Esophagus squamous epithelium (tissue), 5 donors: ENCODE measurements at places on chromosomes 6 and 20.

DNA sequence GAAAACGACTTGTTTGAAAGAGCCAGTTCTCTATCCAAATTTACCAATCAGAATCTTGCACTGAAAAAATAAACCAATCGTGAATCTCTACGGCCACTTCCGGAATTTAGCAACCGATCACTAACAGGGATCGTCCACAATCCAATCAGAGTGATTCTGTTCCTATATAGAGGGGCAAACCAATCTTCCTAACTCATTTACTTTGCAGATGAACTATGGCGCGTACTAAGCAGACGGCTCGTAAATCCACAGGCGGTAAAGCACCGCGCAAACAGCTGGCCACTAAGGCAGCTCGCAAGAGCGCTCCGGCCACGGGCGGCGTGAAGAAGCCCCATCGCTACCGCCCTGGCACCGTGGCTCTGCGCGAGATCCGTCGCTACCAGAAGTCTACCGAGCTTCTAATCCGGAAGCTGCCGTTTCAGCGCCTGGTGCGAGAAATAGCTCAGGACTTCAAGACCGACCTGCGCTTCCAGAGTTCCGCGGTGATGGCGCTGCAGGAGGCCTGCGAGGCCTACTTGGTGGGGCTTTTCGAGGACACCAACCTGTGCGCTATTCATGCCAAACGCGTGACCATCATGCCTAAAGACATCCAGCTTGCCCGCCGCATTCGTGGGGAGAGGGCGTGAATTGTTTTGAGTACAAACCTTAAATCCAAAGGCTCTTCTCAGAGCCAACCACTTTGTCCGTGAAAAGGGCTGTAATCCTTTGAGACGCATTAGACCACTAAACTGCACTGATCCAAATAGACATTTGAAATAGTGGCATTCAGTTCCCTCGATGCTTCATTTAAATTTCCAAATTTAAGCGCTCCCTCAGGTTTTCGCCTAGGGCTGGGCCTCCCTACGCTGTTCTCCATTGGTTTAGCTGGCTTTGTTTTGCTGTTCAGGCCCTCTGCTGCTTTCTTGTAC is 138.0 kb downstream of the HFE start:
- H3K27ac ChIP-seq = peak overlapping the region; percentile 81
- peak overlapping the region; percentile 72 for H3K4me3 ChIP-seq
- H3K27me3 ChIP-seq = no peaks in the 10 kb centered on the region
- no peaks in the 10 kb centered on the region for H3K36me3 ChIP-seq
- H3K4me1 ChIP-seq = no peaks in the 10 kb centered on the region
- no peak for DNase-seq

GRCh38 chr20:38999965-39000910 is 38.1 kb downstream of the DHX35 start:
- peaks cover 94% of the 10 kb centered on the region for H3K36me3 ChIP-seq
- H3K4me3 ChIP-seq = no peak overlapping the region
- no peak for DNase-seq
- H3K4me1 ChIP-seq = peaks cover 3% of the 10 kb centered on the region
- no peaks in the 10 kb centered on the region for H3K27me3 ChIP-seq
- no peak overlapping the region for H3K27ac ChIP-seq

DNA sequence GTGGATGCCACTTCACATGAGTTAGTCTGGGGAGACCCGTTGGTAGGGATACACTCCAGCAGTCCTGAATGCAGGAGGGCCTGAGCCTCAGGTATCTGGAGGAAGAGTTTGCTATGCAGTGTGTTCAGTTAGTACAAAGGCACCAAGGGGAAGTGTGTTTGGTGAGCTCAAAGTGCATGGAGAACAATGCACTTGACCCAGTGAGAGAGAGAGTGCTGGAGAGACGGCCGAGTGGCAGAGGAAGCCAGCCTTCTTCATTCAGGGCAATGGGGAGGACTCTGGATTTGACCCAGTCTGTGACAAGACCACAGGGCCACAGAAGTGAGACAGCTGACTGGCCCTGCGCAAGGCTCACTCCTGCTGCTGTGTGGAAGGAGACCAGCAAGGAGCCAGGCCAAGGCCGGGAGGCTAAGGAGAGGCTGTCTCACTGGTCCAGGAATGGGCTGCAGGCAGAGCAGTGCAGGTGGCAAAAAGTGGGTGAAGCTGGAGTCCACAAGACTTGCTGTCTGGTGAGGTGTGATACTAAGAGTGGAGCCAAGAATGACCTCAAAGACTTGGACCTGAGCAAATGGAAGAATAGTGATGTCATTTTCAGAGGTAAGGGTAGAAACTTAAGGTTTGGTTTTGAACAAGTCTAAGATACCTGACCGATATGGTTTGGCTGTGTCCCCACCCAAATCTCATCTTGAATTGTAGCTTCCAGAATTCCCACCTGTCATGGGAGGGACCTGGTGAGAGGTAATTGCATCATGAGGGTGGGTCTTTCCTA is 38.0 kb downstream of the PDE10A start:
- DNase-seq = no peak
- H3K36me3 ChIP-seq = no peaks in the 10 kb centered on the region
- no peak overlapping the region for H3K27ac ChIP-seq
- H3K4me3 ChIP-seq = no peak overlapping the region
- no peaks in the 10 kb centered on the region for H3K4me1 ChIP-seq
- no peaks in the 10 kb centered on the region for H3K27me3 ChIP-seq

DNA sequence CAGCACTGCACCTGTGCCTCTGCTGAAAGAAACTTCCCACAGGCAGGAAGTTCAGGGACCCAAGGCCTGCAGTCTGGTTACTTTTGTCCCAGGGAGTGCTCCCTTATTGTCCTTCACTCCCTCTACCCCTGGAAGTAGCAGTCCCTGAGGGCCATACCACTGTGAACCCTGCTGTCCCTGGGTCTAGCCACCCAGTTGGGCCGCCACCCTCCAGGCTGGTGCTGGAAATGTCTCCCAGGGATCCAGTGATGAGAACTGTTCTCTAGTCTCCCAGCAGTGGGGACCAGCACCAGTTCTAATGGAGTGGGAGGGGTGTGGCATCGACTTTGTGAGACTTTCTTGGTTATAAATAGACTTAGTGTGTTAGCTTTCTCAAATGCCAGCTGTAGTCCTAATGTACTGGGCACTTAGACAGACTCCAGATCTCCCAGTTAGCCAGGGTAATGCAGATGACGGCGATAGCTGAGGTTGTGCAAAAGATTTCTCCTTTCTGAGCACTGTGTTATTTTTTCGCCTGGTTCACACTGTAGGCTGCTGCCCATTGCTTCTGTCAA is 462.5 kb downstream of the CDH26 start:
- H3K27ac ChIP-seq = no peak overlapping the region
- DNase-seq = no peak
- H3K27me3 ChIP-seq = no peaks in the 10 kb centered on the region

GRCh38 chr6:84450018-84450417 is 222.6 kb upstream of the CEP162 start:
- no peak overlapping the region for H3K4me3 ChIP-seq
- no peaks in the 10 kb centered on the region for H3K27me3 ChIP-seq

- no peak for DNase-seq
- no peak overlapping the region for H3K4me3 ChIP-seq
- H3K27me3 ChIP-seq = no peaks in the 10 kb centered on the region
- no peaks in the 10 kb centered on the region for H3K36me3 ChIP-seq
- H3K27ac ChIP-seq = no peak overlapping the region
Measured at GRCh38 chr6:33988121-33989015, 157.5 kb downstream of the GRM4 start.

- peaks cover 25% of the 10 kb centered on the region for H3K36me3 ChIP-seq
- H3K4me3 ChIP-seq = no peak overlapping the region
- no peak for DNase-seq
- H3K4me1 ChIP-seq = no peaks in the 10 kb centered on the region
- no peaks in the 10 kb centered on the region for H3K27me3 ChIP-seq
- H3K27ac ChIP-seq = no peak overlapping the region
Measured at GRCh38 chr6:26379292-26379691, 3.6 kb upstream of the BTN2A2 start.

DNA sequence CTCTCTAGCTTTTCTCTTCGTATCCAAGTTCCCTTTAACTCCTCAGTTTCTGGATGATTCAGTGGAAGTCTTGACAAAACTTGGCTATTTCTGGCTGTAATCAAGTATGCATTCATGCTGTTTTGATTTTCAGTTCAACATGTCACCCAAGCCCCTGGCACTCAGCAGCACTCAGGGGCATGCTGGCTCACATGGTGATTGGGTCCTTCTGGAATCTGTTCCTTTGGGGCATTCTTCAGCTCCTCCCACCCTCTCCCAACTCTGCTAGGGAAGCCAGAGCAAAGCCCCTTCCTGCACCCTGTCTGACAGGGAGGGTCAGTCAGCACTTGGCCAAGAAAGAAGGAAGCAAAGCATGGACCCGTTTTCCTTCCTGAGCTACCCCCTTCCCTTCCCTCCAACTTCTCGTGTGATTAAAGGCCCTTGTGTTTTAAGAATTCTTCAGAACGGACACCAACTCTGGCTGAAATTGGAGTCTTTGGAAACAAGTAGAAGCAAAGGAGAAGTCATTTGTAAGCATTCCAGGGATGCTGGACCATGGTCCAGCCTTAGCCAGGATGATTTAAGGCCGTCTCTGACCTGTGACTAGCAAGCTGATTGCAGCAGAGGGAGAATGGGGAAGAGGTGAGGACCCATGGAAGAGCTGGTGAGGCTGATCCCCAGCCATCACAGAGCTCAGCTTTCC is 7.1 kb downstream of the PLEKHG1 start:
- no peak overlapping the region for H3K4me3 ChIP-seq
- no peaks in the 10 kb centered on the region for H3K36me3 ChIP-seq
- no peak overlapping the region for H3K27ac ChIP-seq
- no peaks in the 10 kb centered on the region for H3K27me3 ChIP-seq

DNA sequence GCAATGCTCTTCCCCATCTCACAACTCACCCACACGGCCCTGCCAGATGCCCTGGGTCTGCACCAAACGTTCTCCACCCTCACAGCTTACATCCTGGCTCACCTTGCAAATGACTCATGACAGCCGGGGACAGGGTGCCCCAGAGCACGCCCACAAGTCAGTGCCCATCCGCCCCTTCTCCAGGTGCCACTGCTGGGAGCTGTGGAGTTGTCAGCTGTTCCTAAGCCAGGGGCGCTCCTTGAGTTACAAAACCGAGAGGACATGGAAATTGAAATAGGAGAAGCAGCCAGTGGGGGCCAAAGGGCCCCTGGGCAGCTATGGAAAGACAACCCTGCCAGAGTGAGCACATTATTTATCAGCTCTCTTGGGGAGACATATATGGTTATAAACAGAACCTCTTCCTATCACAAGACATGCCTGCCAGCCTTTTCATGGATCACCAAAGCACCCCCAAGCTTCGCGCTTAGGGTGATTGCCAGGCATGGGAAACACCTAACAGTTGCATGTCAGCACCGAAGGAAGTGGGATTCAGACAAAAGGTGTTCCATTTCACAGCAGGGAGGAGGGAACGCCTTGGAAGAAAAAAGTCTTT is 236.8 kb downstream of the LY86 start:
- peaks cover 34% of the 10 kb centered on the region for H3K4me1 ChIP-seq
- peak overlapping the region; percentile 89 for H3K27ac ChIP-seq
- no peaks in the 10 kb centered on the region for H3K27me3 ChIP-seq
- no peak for DNase-seq
- no peak overlapping the region for H3K4me3 ChIP-seq
- no peaks in the 10 kb centered on the region for H3K36me3 ChIP-seq

GRCh38 chr20:48716086-48716485 is 111.7 kb downstream of the PREX1 start:
- no peaks in the 10 kb centered on the region for H3K27me3 ChIP-seq
- peak overlapping the region; percentile 42 for H3K27ac ChIP-seq
- no peak overlapping the region for H3K4me3 ChIP-seq
- no peak for DNase-seq

DNA sequence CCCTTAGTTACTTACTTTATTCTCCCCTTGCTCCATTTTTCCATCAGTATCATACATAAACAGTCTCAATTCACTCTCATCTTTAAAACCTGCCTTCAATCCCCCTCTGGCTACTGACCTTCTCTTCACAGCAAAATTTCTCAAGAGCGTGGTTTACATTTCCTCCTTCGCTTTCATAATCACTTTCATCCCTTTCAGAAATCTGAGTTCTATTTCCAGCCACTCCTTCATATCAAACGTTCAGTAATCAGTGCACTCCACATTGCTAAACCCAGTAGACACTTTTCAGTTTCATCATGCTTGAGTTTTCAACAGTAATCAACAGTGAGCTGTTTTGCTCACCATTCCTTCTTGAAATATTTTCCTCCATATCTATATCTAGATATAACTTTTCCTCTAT is 176.7 kb upstream of the HSF2 start:
- H3K4me1 ChIP-seq = no peaks in the 10 kb centered on the region
- H3K4me3 ChIP-seq = no peak overlapping the region
- no peak for DNase-seq
- no peaks in the 10 kb centered on the region for H3K36me3 ChIP-seq
- no peak overlapping the region for H3K27ac ChIP-seq

GRCh38 chr20:33010133-33010504 is 2.6 kb downstream of the BPIFB2 start:
- H3K4me1 ChIP-seq = no peaks in the 10 kb centered on the region
- H3K27me3 ChIP-seq = no peaks in the 10 kb centered on the region
- DNase-seq = no peak
- no peak overlapping the region for H3K27ac ChIP-seq
- H3K36me3 ChIP-seq = no peaks in the 10 kb centered on the region
- H3K4me3 ChIP-seq = no peak overlapping the region

- H3K36me3 ChIP-seq = no peaks in the 10 kb centered on the region
- H3K27me3 ChIP-seq = no peaks in the 10 kb centered on the region
- DNase-seq = no peak
- H3K27ac ChIP-seq = no peak overlapping the region
Measured at GRCh38 chr6:145137425-145137824, 597.9 kb downstream of the EPM2A start.

DNA sequence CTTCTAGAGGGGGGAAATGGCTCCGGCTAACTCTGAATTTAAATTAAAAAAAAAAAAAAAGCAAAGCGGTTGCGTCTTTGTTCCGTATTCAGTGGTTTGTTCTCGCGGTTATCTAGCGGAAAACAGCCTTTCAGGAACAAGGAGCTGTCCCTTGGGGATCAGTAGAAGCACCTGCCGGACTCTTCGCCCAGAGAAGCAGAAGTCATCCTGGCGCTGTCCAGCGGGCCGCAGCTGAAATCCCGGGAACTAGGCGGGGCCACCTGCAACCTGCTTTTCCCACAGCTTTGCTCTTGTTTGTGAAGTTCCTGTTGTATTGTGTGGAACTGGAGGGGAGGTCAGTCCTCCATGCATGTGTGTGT is 43.9 kb upstream of the GJE1 start:
- H3K4me3 ChIP-seq = no peak overlapping the region
- no peaks in the 10 kb centered on the region for H3K36me3 ChIP-seq
- H3K27me3 ChIP-seq = no peaks in the 10 kb centered on the region
- H3K27ac ChIP-seq = no peak overlapping the region
- no peak for DNase-seq

GRCh38 chr6:34230653-34231371 is 5.9 kb upstream of the HMGA1 start:
- peaks cover 68% of the 10 kb centered on the region for H3K4me1 ChIP-seq
- no peak for DNase-seq
- no peaks in the 10 kb centered on the region for H3K36me3 ChIP-seq
- peak overlapping the region; percentile 99 for H3K27ac ChIP-seq

- H3K36me3 ChIP-seq = no peaks in the 10 kb centered on the region
- no peaks in the 10 kb centered on the region for H3K27me3 ChIP-seq
- H3K4me1 ChIP-seq = peaks cover 24% of the 10 kb centered on the region
- H3K27ac ChIP-seq = no peak overlapping the region
Measured at GRCh38 chr20:50358166-50358565, 152.0 kb upstream of the PTPN1 start.
